H9 (cell line): ENCODE measurements at places on chromosomes 3 and 15. TPM values are rescaled to one million over a fixed set of nuclear protein-coding genes. Genes with fewer than 3 reads are reported as not detected.
A peak's percentile ranks its signal among the peaks of the same experiment; 100 is the strongest.

The MCTP2 gene
- total RNA-seq = 1.3 and 2.0 TPM in 2 replicates

The MST1R gene
- 4.9 and 5.3 TPM in 2 replicates for total RNA-seq

The TEX55 gene
- not detected in 2 replicates for total RNA-seq

DNA sequence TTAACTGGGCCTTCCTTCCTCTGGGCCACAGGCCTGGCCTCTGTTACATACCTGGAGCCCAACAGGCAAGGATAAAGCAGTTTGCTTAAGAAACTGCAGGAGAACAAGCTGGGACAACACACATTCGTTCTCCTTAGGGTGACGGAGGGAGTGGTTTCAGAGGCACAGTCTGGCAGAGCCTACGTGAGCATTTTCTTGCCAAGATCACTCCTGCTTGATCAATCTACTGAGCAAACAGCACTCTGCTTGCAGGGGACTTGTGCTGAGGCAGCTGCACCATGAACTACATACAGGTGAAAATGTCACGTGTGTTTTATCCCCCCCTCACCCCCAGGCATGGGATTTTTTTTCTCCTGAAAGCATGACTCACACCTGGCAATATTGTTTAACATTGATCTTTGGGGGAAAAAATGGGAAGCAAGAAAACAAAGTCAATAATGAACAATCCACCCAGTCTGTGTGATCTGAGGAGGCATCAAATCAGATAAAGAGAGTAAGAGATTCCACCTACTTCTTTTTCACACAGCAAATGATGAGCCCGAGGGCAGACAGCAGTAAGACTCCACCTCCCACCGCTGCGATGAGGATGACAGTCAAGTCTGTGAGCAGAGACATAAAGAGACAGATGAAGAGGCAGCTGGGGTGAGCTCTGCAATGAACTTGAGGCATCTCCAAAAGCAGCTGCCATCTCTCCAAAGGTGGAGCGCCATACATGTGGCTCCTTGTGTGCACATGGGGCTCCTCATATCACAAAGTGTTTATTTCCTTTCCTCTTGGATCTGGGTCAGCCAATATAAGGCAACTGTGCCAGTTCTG, 57.4 kb downstream of the CDCP1 start:
- H3K4me3 ChIP-seq = no peak overlapping the region
- H3K27ac ChIP-seq = no peak overlapping the region
- H3K36me3 ChIP-seq = peaks cover 34% of the 10 kb centered on the region

GRCh38 chr3:24368605-24369004, 126.0 kb downstream of the THRB start:
- H3K27ac ChIP-seq = no peak overlapping the region
- no peaks in the 10 kb centered on the region for H3K4me1 ChIP-seq
- H3K27me3 ChIP-seq = no peaks in the 10 kb centered on the region
- no peak for DNase-seq

DNA sequence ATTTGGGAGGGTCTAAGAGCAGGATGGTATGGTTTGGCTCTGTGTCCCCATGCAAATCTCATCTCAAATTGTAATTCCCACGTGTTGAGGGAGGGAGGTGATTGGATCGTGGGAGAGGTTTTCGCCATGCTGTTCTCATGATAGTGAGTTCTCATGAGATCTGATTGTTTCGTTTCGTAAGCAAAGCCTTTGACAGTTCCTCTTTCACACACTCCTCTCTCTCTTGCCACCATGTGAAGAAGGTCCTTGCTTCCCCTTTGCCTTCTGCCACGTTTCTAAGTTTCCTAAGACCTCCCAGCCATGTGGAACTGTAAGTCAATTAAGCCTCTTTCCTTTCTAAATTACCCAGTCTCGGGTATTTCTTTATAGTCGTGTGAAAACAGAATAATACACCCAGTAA, 553.7 kb downstream of the TAFA4 start:
- H3K36me3 ChIP-seq = peaks cover 2% of the 10 kb centered on the region; the same call in 2 of the 3 replicates
- H3K27ac ChIP-seq = no peak overlapping the region
- no peak overlapping the region for H3K4me3 ChIP-seq
- no peak for DNase-seq
- no peaks in the 10 kb centered on the region for H3K27me3 ChIP-seq

- H3K4me3 ChIP-seq = no peak overlapping the region
- no peaks in the 10 kb centered on the region for H3K4me1 ChIP-seq
- no peak overlapping the region for H3K27ac ChIP-seq
- H3K27me3 ChIP-seq = no peaks in the 10 kb centered on the region
- H3K36me3 ChIP-seq = peaks cover 2% of the 10 kb centered on the region
These were observed 62.5 kb downstream of the LRRC49 start for GRCh38 chr15:70955151-70955550.

GRCh38 chr15:25175789-25176615, 221.2 kb downstream of the SNRPN start:
- H3K27me3 ChIP-seq = no peaks in the 10 kb centered on the region
- DNase-seq = peak; percentile 17
- H3K27ac ChIP-seq = no peak overlapping the region
- no peaks in the 10 kb centered on the region for H3K4me1 ChIP-seq
- no peak overlapping the region for H3K4me3 ChIP-seq

The CCDC71 gene
- 26.1 and 27.6 TPM in 2 replicates for total RNA-seq

The CFAP100 gene
- total RNA-seq = 0.26 and 0.44 TPM in 2 replicates

DNA sequence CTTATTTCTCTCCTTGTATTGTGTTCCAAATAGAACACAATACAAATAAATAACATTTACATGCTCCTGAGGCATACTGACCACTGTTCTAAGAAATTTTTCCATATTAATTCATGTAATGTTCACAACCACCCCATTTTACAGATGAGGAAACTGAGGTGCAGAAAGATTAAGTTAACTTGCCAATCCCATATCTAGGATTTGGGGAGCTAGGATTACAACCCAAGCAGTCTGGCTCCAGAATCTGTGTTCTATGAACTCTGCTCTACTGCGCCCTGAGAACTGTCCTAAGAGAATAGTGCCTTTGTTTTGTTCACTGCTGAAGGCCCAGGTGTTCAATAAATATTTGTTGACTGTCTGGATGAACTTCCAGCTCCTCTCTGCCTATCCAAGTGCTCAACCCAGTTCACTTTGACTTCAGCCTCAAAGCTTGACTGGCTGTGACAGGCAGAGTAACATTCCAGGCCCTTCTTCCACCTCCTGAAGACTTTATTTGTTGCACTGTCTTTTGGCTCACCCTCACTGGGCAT, 3.1 kb downstream of the NEK10 start:
- no peak overlapping the region for H3K27ac ChIP-seq
- DNase-seq = no peak
- H3K36me3 ChIP-seq = no peaks in the 10 kb centered on the region

The ALG1L2 gene
- 0.94 and 1.2 TPM in 2 replicates for total RNA-seq

DNA sequence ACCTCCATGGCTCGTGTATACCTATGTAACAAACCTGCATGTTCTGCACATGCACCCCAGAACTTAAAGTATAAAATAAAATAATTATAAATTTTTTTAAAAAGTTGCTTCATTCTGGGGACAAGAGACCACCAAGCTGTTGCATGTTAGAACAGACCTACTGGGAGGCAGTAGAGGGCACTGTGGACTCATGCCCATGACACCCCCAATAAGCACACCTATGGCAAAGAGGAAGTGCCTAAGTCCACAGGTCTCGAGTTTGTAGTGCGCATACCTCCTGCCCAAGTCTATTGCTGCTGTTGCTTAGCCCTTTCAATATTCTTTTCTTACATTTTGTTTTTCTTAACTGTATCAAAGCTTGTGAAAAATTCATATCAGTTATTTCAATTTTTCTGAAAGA, 267.9 kb upstream of the THBS1 start:
- no peaks in the 10 kb centered on the region for H3K4me1 ChIP-seq
- H3K27me3 ChIP-seq = no peaks in the 10 kb centered on the region
- H3K27ac ChIP-seq = no peak overlapping the region

The PLSCR2 gene
- total RNA-seq = not detected in 2 replicates

The GREM1 gene
- total RNA-seq = 1.0 and 1.1 TPM in 2 replicates
